CD4-positive, alpha-beta memory T cell (primary cell): ENCODE measurements at places on chromosomes 6 and 20.

GRCh38 chr6:127812985-127813698 is 87.7 kb downstream of the THEMIS start:
- DNase-seq: peak; percentile 9

GRCh38 chr6:26243752-26244151 is 121.2 kb upstream of the BTN3A2 start:
- no peak for DNase-seq

- no peak for DNase-seq
Measured at GRCh38 chr6:143902827-143903226, 38.6 kb downstream of the ZC2HC1B start.

GRCh38 chr20:21301940-21302663 is 1.0 kb upstream of the XRN2 start:
- DNase-seq: no peak

- no peak for DNase-seq
Measured at GRCh38 chr6:119022796-119023195, 55.7 kb downstream of the FAM184A start.

DNA sequence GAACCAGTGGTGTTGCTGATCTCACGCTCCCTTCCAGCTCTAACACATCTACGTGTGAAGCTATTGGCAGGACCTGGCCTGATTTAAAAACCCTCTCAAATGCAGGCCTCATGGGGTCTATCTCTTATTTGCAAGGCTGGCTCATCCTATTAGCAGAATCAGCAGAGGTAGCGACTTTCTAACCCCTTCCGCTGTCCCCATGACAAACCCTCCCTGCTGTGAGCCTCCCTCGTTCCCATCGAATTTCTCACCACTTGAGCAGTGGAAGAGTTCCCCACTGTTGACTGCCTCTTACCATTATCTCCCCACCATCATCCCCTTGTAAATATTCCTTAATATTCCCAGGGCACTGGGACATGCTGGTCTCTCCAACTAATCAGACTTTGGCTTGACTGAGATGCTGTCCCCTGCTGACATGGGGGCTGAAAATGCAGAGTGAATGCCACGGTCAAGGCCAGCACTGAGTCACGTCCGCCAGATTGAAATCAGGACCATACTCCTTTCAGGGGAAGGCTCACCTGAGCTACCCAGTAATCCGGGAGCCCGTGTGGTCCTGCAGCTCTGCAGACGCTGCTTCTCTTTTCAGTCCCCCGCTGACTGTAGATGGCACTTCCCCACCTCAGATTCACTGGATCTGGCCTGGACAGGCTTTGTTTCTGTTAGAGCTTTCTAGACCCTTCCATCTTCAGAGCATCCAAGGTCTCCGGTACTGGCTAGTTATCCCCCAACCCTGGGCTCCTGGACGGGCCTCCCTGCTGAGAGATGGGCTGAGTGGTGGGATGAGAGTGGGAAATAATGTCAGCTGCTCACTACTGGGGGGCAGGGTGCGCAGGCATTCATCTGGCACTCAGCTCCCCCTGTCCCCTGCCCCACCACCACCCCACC is 23.1 kb downstream of the AAR2 start:
- DNase-seq: no peak

DNA sequence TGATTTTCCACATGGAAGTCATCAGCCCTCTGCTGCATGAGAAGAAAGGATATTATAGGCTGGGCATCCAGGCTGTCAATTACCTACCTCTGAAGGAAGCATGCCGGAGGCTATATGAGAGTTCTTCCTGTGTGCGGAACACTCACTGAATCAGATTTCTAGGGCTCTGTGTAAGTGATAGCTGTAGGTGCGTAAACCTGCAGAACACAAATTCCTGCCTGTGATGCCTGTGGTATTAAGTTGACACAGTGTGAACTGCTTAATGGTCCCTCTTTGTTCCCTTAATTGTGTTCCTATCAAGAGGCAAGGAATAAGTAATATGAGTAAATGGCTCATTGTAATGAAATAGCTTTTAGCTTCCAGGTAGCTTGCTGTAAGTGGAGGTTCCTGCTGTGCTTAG is 103.3 kb downstream of the ANKS1A start:
- DNase-seq: no peak

GRCh38 chr6:81491454-81492101 is 260.9 kb downstream of the TENT5A start:
- no peak for DNase-seq

- no peak for DNase-seq
Measured at GRCh38 chr6:107576852-107577251, 86.9 kb downstream of the SOBP start.

DNA sequence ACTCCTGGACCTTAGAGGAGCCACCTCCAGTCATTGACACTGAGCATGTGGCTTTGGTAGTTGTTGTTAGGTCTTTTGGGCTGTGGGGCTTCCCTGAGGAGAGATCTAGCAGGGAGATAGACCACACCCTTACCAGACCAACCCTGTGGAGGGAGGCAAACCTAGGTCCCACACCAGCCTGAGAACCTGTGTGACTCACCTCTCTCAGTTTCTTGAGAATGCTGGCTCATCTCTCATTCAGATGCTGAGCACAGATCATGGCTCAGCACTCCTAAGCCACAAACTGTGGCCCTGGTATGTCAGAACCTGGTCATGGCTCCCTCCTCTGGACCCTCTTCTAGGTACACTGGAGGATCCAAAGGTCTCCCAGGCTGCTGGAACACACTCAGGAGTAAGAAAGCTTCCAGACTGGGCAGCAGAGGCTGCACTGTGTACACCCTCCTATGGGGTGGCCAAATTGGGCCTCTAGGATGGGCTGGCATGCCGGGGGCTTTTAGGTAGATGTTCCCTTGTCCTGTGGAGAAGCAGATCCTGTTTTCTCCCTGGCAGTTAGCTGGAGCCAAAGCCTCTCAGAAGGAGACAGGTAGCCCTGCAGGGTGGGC is 1294.5 kb downstream of the KHDRBS2 start:
- no peak for DNase-seq

DNA sequence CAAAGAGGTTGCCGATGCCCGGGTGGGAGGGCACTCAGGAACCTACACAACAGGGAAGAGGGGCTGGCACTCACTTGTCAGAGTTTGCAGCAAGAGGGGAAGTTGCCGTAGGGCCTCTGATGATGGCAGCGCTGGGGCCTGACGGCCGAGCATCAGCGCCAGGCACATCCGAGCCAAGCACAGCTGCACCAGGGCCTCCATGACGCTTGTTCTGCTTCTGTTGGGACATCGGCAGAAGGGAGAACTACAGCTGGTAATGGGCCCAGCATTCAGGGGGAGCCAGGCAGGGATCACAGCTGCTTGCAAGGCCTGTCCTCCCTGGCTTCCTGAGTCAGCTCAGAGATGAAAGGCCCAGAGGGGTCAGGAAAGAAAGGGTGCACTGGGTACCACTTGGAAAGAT is 367.7 kb downstream of the CDH4 start:
- DNase-seq: no peak

DNA sequence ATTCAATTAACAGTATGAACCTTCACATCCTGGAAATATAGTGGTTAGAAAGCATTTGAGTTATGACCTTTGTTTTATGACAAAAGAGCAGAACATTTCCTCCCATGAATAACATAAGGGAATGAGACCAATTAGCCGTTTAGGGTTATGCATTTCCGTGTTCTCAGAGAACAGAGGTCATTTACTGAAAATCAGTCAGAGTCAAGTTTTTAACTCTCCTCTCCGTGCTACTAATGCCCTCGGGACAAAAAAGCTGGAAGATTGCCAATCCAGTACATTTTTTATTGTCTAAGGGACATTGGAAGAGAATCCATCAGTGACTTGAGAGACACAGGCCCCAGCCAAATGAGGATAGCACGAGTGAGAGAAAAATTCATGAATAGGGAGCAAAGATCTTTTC is 632.7 kb downstream of the RFPL4B start:
- DNase-seq: no peak

DNA sequence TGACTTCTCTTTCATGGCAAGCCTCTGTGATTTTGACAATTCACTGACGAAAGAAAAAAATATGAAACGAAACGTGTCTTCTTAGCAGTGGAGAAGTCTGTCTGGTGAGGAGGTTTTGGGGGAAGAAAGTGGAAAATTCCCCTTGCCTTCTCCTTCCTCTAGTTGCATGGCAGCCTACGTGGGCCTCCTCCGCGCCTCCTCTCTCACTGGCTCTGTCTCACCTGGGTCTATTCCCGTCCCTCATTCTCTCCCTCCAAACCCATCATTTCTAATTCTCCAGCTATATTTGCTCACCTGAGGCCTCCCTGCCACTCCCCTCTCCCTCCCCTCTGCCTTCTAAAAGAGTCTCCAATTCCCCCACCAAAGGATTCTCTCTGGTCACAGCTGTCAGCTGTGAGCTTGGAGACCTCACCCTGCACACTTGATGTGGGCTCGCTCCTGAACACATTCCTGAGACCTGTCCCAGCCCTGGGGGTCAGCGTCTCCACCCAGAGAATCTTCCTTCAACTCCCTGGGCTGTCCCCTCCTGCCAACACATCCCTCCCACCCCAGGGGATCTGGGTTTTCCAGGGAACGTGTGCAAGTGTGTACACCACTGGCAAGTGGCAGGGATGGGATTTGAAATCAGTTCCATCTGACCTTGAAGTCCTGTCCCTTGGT is 159.6 kb upstream of the PMEPA1 start:
- no peak for DNase-seq

- no peak for DNase-seq
Measured at GRCh38 chr6:76852776-76853175, 610.5 kb downstream of the HTR1B start.

GRCh38 chr6:167474725-167475124 is 149.8 kb downstream of the TTLL2 start:
- no peak for DNase-seq

DNA sequence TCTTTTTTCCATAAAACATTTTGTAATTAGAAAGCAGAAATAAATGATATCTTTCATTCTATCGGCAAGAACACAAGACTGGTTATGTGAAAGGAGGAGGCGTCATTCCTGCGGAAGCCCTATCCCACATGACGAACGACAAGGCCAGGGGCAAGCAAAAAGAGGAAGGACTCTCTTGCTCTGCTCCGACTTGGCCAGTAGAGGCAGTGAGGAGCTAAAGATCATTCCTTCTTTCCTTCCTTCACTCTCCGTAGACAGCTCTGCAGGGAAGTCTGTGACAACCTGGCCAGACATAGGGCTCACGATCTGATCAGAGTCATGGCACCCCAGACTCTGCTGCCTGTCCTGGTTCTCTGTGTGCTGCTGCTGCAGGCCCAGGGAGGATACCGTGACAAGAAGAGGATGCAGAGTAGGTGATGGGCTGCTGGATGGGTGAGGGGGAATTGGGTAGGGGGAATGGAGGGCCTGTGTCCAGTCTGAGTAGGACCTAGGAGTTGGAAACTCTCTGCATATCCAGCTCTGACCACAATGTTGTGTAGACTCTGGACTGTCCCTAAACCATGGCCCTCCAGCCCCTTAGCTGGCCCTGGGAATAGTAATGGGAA is at the start of gene WFDC10A:
Gene WFDC10A, plus strand, starts transcription at position 244 of the 605 bp plus-strand sequence. Its CDS starts 75 bp downstream, at position 319.
- no peak for DNase-seq

DNA sequence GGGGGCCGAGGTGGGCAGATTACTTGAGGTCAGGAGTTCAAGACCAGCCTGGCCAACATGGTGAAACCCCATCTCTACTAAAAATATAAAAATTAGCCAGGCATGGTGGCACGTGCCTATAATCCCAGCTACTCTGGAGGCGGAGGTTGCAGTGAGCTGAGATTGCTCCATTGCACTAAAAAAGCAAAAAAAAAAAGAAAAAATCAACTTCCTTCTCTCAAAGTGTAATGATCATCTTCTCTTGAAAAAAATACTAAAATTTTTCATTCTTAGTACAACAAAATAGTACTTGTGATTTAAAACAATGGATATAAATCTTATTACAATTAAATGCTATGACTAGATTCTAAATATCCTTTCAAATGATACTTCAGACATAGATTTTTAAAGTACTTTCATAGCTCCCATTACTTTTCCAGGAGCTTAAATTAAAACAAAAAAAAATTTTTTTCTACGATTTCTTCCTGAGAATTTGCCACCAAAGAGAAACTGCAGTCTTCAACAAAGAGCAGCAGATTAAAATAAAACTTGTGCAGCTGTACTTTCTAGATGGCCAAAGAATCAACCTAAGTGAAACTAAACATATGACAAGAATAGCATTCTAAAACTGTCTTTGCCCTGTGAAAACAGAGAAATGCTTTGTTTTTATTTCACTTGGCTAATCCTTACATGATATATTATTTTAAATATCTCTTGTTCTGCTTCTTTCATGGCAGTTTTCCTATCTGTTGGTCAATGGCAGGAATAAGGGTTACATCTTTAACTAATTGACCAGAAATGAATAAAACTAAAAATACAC is 75.2 kb downstream of the MAP3K5 start:
- no peak for DNase-seq

- no peak for DNase-seq
Measured at GRCh38 chr6:7960848-7961247, 50.3 kb upstream of the TXNDC5 start.

- no peak for DNase-seq
Measured at GRCh38 chr6:66478705-66479104, 771.7 kb upstream of the EYS start.

GRCh38 chr6:1313384-1313766 is 1.5 kb downstream of the FOXQ1 start:
- no peak for DNase-seq

GRCh38 chr6:108738684-108739416 is 109.4 kb upstream of the ARMC2 start:
- DNase-seq: no peak

- no peak for DNase-seq
Measured at GRCh38 chr6:56532766-56533551, 109.7 kb downstream of the DST start.

GRCh38 chr6:165768961-165769360 is 105.9 kb upstream of the PDE10A start:
- no peak for DNase-seq

GRCh38 chr20:42754706-42755105 is 435.0 kb downstream of the PTPRT start:
- no peak for DNase-seq

GRCh38 chr6:148599967-148600426 is 146.8 kb upstream of the UST start:
- no peak for DNase-seq

DNA sequence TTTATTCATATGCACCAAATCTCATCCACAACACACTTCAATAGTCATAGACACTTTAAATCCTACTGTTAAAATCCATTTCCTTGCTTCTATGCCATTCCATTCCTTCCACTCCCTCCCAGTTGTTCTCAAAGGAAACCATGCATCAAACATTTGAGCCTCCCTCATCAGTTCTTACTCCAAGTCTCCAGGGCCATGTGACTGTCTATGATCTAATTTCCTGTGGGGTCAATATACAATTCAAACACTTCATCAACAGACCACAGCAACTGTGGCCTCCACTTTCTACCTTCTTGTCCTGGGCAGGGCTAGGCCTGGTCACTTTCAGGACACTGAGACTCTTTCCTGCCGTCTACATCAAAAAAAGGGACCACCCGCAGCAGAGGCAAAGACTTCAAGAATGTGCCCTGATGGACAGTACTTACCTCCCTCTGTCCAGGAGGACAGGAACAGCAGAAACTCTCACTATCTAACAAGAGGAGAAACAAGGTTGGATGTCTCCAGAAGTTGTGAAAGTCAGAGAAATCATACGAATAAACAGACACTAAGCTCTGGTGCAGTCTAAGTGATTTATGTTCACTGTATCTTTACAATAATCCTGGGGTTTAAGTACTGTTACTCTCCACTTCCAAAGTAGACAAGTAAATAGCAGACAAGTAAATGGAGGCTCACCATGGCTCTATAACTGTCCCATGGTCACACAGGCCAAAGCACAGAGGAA is 160.2 kb downstream of the QRSL1 start:
- no peak for DNase-seq
